ENCODE measurements at places on chromosomes 12 and 14. TPM values are rescaled to one million over a fixed set of nuclear protein-coding genes. Genes with fewer than 3 reads are reported as not detected.

The COX8C gene
- total RNA-seq, result not detected

The RHOF gene
- 5.8 TPM for total RNA-seq

The CACNA1C gene
- total RNA-seq, result under 0.01 TPM

The ADCY6 gene
- 66.6 TPM for total RNA-seq

The AICDA gene
- total RNA-seq, result not detected

The CATSPERB gene
- not detected for total RNA-seq

The IKZF4 gene
- total RNA-seq, result 0.16 TPM

Measured in bladder microvascular endothelial cell (primary cell).